ENCODE measurements at places on chromosomes 1 and 21. TPM values are rescaled to one million over a fixed set of nuclear protein-coding genes. Genes with fewer than 3 reads are reported as not detected.

The BCAN gene
- 0.12 TPM for polyA plus RNA-seq

The OPTC gene
- not detected for polyA plus RNA-seq

The FAM229A gene
- polyA plus RNA-seq = 7.5 TPM

The NGF gene
- polyA plus RNA-seq = not detected

The PGLYRP4 gene
- 1.1 TPM for polyA plus RNA-seq

The GNB1 gene
- polyA plus RNA-seq = 193 TPM

The IFI44 gene
- 10.8 TPM for polyA plus RNA-seq

The TNNI3K gene
- polyA plus RNA-seq = not detected

The SYPL2 gene
- polyA plus RNA-seq = 0.58 TPM

The HAO2 gene
- polyA plus RNA-seq = not detected

The SH3GLB1 gene
- 79.9 TPM for polyA plus RNA-seq

The RAB29 gene
- polyA plus RNA-seq = 18.1 TPM

The INAVA gene
- polyA plus RNA-seq = 78.9 TPM

The TACSTD2 gene
- polyA plus RNA-seq = not detected

The AMY1B gene
- polyA plus RNA-seq = not detected

The TEDDM1 gene
- not detected for polyA plus RNA-seq

The ITSN1 gene
- polyA plus RNA-seq = 12.9 TPM

The TMEM9 gene
- 47.8 TPM for polyA plus RNA-seq

The TBX19 gene
- polyA plus RNA-seq = 1.8 TPM

The STPG1 gene
- 12.7 TPM for polyA plus RNA-seq

The PADI4 gene
- not detected for polyA plus RNA-seq
